Gastroesophageal sphincter (tissue), 4 donors: ENCODE measurements at places on chromosomes 6 and 20. TPM values are rescaled to one million over a fixed set of nuclear protein-coding genes. Genes with fewer than 3 reads are reported as not detected.
A peak's percentile ranks its signal among the peaks of the same experiment; 100 is the strongest.

- no peak for ATAC-seq
These were observed 2.4 kb downstream of the COL11A2 start for GRCh38 chr6:33189625-33190448.

The SH3BGRL2 gene
- 52.3 TPM for total RNA-seq

GRCh38 chr20:2210646-2211552 is 84.9 kb upstream of the TGM3 start:
- peak; percentile 67 for ATAC-seq

The BPIFB4 gene
- not detected for total RNA-seq

DNA sequence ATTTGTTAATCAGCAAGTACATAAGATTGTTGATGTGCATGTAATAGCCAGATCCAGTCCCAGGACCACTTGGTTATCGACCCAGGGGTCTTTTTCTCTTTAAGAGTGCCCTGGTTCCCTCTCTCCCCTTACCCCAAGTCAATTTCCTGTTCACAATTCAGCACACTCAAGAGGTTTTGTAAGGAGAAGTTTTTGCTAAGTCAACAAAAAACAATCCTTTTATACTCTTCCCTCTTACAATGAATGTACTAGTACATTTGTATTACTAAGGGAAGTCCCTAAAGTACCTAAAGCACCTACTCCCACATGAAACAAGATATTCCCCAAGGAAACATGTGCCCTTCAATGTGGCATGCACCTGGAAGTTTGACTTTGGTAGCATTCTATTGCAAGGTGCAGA is 1.6 kb upstream of the NT5DC1 start:
- no peak for ATAC-seq

The TFAP2A gene
- not detected for total RNA-seq

GRCh38 chr6:141026504-141026903 is 1106.2 kb upstream of the GJE1 start:
- ATAC-seq = no peak

The SEMG2 gene
- total RNA-seq = not detected

The PXMP4 gene
- total RNA-seq = 6.1 TPM

The FOXQ1 gene
- 7.0 TPM for total RNA-seq

- ATAC-seq = no peak
These were observed 7.1 kb upstream of the BPIFB4 start for GRCh38 chr20:33072362-33072761.

- no peak for ATAC-seq
These were observed 78.1 kb upstream of the CD93 start for GRCh38 chr20:23164176-23164601.

The TRIM38 gene
- total RNA-seq = 10.4 TPM

DNA sequence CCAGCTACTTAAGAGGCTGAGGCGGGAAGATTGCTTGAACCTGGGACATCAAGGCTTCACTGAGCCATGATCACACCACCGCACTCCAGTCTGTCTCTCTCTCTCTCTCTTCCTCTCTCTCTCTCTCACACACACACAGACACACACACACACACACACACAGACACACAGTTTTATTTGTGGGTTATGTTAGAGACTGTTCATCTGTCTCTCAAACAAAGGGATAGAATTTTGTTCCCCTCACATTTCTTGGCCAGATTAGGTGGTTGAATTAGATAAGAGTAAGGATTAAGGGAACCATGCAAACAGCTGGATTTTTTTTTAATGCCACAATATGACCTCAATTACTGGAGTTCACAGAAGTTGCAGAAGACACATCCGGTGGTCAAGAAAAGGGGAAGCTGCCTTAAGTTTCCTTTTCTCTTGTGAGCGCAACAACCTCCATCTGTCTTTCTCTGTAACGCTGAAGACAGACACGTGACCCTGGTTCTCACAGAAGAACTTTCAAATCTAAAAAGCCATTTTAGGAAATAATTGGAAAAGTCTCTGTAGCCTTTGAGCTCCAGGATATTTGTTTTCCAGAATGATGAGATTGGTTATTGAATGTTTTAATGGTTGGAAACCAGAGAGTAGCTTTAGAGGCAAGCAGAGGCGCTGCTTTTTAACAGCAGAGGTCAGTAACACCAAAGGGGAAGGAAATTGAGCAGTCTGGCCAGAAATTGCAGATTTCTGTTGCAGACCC is 32.9 kb upstream of the LGSN start:
- ATAC-seq = peak; percentile 46

The KCNG1 gene
- total RNA-seq = 0.46 TPM

- no peak for ATAC-seq
These were observed 50.7 kb downstream of the TGM2 start for GRCh38 chr20:38114353-38114791.

The LIN28B gene
- not detected for total RNA-seq

DNA sequence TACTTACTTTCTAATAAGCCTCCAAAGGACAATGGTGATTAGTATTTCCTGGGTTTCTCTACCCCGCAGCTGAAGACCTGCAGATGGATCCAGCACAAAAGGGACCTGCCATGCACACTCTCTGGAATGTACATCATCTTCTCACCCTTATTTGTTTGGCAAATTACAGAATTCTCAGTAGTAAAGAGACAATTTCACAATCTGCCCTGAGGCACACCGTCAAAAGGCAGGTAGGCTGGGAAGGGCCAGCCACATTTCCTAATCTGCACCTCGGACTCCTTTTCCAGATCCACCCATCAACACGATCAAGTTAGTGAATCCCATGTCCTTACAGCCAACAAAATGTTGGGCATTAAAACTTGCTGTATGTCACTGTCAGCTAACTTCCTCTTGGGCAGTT is 4.9 kb downstream of the OVOL2 start:
- ATAC-seq = no peak

The PHF1 gene
- total RNA-seq = 73.0 TPM
